Foreskin keratinocyte (primary cell): ENCODE measurements at places on chromosomes 5 and 9. TPM values are rescaled to one million over a fixed set of nuclear protein-coding genes. Genes with fewer than 3 reads are reported as not detected.

GRCh38 chr9:101738566-101739183 is at the start of gene GRIN3A:
TSS of gene GRIN3A (minus strand) at chr9:101738647. CDS start at chr9:101737979, 668 bp downstream.
- DNase-seq, result no peak

GRCh38 chr5:13464532-13465193 is 479.8 kb downstream of the DNAH5 start:
- no peak for DNase-seq

DNA sequence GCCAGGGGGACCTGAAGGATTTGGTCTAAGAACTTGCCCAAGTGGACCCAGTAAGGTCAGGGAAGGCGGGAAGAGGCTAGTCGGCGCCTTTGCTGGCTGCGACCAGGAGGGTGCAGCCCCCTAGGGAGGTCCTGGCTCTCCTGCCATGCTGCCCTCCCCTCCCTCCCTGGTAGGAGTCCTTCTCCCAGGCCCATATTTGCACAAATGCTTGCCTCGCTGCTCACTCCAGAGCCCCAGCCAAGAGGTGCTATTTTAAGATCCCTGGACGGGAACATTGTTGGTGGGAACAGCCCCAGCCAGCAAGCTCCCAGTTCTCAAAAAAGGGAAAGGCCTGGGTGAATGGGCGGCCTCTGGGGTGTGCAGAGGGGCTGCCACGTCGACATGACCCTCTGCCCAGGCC is 4.3 kb upstream of the IL17B start:
- DNase-seq, result no peak

DNA sequence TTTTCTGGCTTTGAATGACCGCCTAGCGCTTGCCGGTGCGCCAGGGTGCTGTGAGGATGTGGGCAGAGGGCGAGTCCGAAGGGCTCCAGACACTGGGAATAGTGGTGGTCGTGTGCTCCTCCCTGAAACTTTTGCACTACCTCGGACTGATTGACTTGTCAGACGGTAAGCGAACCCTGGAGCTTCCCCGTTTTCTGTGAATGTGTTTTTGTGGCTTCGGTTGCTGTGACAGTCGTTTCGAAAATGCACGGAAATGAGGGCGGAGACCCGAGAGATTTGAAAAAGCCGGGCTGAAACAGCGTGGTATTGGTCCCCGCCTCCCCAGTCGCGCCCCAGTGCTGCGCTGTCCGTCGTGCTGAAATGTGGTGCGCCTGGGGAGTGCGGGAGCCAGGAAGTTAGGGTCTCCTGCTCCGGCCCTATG is 102.5 kb upstream of the GABRP start:
- DNase-seq, result peak; percentile 22

DNA sequence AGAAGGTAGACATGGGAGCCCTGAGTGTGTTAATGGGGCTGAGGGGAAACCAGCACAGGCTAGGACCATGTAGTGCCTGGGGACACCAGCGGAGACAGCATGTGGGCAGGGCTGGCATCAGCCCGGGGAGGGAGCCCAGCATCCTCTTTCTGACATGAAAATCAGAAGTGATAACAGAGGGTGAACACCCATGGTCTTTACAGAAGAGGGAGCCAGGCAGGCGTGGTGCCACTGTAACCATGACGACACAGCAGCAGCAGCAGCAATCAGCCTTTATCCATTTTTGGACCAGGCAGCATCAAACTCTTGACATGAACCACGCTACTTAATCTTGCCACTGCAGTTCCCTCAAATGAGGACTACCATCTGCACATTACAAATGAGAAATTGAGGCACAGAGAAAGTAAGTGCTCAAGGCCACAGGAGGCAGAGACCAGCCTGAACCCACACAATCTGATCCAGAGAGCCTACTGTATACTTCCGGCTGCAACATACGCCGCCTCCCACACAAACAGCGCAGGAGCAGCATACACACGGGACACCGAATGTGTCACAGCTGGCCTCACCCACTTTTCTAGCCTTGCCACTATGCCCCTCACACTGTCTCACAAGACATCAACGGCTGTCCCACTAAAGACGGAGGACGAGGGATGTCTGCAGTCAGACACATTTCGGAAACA is 23.8 kb downstream of the CAMSAP1 start:
- no peak for DNase-seq

DNA sequence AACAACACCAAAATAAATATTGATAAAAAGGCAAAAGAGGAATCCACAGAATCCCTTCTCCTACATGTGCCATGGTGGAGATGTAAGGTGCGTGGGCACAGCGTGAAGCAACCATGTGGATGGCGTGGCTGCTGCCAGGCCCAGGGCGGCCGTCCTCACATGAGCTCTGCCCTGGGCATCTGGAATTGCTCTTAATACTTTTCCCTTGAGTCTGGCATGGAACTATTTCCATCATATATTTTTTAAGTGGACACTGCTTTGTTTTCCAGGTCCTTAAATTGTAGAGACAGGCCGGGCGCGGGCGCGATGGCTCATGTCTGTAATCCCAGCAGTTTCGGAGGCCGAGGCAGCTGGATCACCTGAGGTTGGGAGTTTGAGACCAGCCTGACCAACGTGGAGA is 349.3 kb downstream of the IRX1 start:
- no peak for DNase-seq

GRCh38 chr9:123359546-123359945 is 3.5 kb downstream of the CRB2 start:
- DNase-seq, result no peak

DNA sequence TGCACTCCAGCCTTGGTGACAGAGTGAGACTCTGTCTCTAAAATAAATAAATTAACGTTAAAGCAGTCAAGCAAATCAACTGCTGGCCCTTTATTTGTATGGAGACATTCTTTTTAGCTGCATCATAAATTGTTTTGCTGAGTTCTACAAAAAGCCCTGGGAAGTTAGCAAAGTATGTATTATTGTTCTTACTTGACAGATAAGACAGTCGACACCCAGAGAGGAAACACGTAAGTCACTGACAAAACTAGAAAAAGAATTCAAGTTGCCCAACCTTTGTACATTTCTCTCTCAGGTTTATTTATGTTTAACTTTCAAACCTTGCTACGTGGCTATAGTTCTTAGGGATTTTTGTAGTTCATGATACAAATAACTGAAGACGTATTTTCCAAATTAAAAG is 40.4 kb upstream of the MACIR start:
- DNase-seq, result peak; percentile 42

DNA sequence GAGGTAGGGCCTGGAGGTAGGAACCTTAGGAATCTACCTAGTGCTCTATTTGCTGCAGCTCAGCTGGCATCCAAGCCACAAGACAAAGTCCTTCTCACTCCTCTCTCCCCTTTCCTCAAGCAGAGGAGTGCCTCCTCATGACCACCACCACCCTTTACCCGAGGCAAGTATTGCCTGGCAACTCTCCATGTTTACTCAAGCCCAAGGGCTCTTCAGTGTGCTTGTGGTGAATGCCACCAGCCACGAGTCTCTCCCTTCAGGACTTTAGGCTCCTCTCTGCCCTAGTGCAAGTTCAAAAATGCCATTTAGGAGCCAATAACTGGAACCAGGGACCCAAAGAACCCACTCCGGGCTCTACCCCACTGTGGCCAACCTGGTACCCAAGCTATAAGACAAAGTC is 514.5 kb upstream of the RGMB start:
- DNase-seq, result no peak

- no peak for DNase-seq
These were observed 245.7 kb upstream of the IRX1 start for GRCh38 chr5:3349704-3350565.

- peak; percentile 74 for DNase-seq
These were observed 93.7 kb downstream of the NDFIP1 start for GRCh38 chr5:142202282-142202681.

GRCh38 chr5:1782385-1783215 is 17.0 kb downstream of the MRPL36 start:
- DNase-seq, result no peak

DNA sequence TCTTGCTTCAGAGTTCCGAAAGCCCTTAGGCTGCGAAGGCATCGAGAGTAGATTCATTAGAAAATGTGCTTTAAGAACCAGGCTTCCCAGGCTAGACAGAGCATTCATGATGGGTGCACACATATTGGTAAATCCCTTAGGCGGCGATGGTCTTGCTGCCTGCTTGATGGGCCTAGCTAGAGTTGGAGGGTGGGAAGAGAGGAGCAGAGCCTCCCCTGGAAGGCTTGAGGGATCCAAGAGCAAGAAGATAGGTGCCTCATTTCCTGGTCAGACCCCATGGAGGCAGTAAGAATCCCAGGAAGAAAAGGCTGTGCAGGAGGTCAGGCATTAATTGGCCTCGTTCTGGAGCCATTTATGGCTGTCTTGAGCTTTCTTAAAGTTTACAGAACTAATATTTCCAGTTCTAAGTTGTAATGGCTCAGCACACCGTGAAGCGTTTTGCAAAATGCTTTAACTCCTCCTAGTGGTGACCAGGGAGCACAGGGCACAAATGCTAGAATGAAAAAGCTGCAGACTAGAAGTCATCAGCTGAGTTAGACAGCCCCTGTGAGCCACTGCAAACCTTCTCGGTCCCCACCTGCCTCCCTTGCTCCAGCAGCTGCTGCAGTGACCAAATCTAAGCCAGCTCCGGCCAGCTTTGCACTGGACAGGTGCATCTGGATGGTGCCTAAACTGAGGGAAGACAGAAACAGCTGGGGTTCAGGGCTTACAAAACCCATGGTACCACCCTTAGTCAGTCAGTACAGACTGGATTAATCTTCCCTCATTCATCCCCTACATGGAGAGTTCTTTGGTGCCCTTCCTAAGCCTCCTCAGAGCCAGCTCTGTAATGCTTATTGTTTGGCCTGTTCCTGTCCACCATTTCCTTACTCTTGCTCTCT is 14.7 kb downstream of the SLC45A2 start:
- peak; percentile 39 for DNase-seq

- DNase-seq, result no peak
These were observed 3.7 kb downstream of the HCN1 start for GRCh38 chr5:45692481-45692880.

- DNase-seq, result no peak
These were observed 478 bp downstream of the TEX10 start for GRCh38 chr9:100352201-100352726.

GRCh38 chr9:111456529-111456928 is 27.7 kb downstream of the ECPAS start:
- no peak for DNase-seq

- DNase-seq, result peak; percentile 44
These were observed 12.6 kb downstream of the PLGRKT start for GRCh38 chr9:5425006-5425628.

- peak; percentile 91 for DNase-seq
These were observed 105.9 kb downstream of the DPYSL3 start for GRCh38 chr5:147403651-147404640.

DNA sequence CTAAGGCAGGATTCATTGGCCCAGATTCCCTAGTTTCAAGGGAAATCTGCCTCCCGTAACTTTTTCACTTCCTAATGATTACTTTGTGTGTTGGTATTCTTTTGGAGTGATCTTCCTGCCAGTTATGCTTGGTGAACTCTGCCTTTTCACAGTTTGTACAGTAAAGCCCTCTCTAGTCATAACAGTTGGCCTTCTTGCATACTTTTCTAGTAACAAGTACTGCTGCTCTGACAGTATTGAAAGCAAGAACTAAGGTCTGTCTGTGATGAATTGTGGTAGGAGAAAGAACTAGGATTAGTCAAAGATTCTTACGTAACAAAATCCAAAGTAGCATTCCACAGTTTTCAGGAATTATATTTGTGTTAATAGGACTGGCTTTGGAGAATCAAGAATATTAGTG is 1457.2 kb upstream of the WWC1 start:
- peak; percentile 2 for DNase-seq

DNA sequence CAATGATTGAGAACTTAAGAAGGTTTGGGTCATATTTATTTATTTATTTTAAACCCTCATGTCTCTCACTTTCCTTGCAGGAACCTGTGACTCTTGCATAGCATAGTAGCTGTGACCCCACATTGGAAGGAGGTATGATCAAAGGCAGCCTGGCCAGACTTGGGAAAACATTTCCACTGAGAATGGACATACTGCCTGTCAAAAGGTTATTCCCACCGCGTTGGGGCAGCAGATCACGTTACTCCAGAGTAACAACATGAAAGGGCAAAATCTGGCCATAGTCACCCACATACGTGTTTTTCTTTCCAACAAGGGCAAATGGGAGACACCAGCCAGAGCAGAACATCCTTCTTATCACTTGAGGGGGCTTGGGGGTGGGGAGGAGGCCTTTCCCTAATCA is 95.7 kb downstream of the ARL15 start:
- DNase-seq, result no peak

DNA sequence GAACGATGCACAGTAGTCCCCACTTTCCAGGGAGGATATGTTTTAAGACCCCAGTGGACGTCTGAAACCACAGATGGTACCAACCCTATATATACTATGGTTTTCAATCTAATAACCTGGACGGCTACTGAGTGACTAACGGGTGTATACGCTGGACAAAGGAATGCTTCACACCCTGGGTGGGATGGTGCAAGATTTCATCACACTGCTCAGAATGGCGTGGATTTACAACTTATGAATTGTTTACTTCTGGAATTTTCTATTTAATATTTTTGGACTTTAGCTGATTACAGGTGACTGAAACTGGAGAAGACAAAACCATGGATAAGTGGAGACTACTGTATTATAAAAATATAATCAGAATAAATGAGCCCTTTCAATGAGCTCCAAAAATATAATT is 147.6 kb upstream of the TRIM32 start:
- no peak for DNase-seq

GRCh38 chr9:95515272-95516113 is 1.3 kb downstream of the PTCH1 start:
- no peak for DNase-seq

DNA sequence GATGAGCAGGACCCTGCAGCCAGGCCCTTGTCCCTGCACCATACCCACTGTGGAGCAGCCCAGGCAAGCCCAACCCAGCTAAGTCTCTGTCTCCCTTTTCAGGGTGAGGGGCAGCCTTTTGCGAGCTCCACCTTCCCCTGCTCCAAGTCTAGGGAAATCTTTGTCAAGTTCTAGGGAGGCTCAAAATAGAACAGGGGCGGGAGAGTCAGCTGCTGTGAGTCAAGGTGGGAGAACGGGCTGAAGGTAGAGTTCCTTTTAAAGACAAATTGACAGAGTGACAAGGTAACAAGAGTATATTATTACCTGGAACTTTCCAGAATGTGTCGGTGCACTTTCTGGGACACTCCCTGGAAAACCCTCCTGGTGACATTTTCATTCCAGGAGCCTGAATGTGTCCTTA is 64.7 kb downstream of the KCNT1 start:
- DNase-seq, result no peak

- DNase-seq, result peak; percentile 70
These were observed 21.3 kb upstream of the AK3 start for GRCh38 chr9:4762108-4762885.

DNA sequence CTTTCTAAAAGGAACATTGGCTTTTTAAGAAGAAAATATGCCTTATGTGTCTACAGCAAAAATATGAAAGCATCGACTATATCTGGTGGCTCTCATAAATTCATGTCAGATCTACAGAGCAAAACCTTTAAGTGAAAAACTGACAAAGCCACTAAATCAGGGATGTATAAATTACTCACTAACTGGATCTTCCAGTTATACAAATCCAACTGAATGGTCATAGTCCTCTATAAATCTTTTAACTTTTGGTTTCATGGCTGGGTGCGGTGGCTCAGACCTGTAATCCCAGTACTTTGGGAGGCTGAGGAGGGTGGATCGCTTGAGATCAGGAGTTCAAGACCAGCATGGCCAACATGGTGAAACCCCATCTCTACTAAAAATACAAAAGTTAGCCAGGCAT is 29.2 kb upstream of the GZMA start:
- peak; percentile 57 for DNase-seq

The TCOF1 gene
- 76.4 and 97.3 TPM in 2 replicates for total RNA-seq

The MSX2 gene
- 2.8 and 4.0 TPM in 2 replicates for total RNA-seq

The BRINP1 gene
- 0.04 and 0.07 TPM in 2 replicates for total RNA-seq

The MAPKAP1 gene
- total RNA-seq, result 94.0 and 95.6 TPM in 2 replicates

The STK32A gene
- under 0.01 TPM in 1 of 2 replicates, not detected in the other for total RNA-seq

The GPSM1 gene
- total RNA-seq, result 3.6 and 6.2 TPM in 2 replicates

The CTSV gene
- total RNA-seq, result 29.7 and 39.8 TPM in 2 replicates

The FAM81B gene
- not detected in 2 replicates for total RNA-seq

The IRX4 gene
- total RNA-seq, result 20.3 and 26.4 TPM in 2 replicates
